ENCODE measurements at places on chromosomes 12 and 14.
A peak's percentile ranks its signal among the peaks of the same experiment; 100 is the strongest.

DNA sequence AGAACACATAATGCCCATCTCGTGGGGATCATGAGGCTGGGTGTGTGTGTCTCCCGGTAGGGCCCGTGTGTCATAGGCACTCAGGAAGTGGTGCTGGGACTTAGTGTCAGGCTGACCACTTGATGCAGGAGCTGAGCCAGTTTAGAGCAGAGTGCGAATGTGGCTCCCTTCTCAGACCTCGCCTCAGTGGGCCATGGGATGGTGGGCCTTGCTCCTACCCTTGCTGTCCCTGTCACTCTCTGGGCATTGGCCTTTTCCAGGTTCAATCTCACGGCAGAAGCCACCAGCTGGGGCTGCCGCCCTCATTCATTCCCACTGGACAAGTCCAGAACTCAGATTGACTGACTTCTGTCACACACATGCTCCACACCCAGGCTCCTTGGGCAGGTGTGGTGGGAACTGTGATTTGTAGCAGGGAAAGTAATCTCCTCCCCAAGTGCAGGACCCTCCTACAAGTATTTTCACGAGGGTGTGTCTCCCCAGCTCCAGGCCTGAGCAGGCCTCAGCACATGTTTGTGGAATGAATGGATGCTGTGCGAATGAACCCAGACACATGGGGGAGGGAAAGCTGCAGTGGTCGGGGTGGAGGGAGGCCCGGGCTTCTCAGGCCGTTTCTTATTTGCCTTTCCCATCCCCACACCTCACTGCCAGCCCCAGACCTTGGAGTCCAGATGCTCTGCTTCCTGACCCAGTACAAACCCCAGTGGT, 54.9 kb downstream of the BEGAIN start:
- DNase-seq: no peak

- no peak for DNase-seq
Measured at GRCh38 chr12:51687177-51687576, 96.1 kb downstream of the SCN8A start.

- no peak for DNase-seq
Measured at GRCh38 chr14:44505588-44505987, 1.5 kb downstream of the FSCB start.

DNA sequence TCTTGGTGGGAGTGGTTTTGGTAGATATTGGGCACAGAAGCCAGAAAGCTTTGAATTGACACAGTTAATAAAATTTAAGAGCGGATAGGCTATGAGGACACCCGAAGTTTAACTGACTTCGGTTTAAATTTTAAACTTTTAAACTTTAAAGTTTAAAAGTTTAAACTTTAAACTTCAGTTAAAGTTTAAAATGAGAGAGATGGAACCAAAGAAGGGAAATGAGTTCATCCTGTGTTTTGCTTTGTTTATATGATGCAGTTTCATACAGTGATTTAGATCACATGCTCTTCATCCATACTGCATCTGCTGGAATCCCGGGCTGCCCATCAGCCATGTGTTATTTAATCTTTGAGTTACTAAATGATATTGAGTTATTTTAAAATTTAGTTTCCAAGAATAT, 27.2 kb upstream of the LRRK2 start:
- no peak for DNase-seq

DNA sequence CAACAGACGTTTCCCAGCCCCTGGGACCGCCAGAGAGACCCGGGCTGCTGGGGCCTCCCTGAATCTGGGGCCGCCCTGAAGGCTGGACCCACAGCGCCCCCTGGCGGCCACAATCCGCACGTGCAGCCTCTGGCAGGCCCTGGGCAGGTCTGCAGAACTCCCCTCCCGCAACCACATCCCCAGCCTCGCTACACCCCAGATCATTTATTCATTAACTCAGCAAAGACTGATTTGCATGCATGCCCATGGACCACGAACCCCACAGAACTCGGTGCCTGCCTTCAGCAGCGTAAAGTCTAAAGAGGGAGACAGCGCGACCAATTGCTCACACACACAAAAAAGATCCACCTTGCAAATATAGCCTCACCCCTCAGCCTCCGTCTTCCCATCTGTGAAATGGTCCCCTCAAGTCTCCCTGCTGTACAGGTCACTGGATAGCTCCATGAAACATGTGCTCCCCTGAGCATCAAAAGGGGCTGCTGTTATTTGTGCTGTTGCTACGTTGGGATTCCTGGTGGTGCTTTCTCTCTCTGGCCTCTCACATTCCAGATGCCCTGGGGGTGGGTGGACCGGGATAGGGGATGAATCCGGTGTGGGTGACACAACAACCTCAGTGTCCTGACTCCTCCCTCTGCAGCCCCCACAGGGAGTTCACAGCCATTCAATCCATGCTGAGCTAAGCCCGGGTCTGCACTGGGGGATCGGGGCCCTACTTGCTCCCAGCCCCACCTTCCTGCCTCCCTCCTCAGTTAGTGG, 96.4 kb downstream of the SCARB1 start:
- peak; percentile 82 for DNase-seq

DNA sequence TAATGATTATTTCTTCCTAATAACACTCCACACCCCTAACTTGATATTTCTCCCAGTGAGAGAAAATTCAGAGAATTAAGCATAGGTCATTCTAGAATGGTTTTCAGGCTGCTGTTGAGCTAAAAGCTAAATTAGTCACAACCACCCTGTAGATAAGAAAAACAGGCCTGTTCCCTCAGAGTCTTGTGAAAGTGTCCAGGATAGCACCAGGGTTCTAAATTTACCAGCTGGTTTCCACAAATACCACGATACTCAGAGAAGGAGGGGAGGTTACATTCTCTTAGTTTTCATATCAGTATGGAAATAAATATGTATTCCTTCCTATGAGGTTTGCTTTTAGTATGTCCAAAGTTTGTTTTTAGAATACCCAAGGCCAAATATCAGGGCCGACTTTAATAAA, 66.0 kb upstream of the YARS2 start:
- DNase-seq: no peak

DNA sequence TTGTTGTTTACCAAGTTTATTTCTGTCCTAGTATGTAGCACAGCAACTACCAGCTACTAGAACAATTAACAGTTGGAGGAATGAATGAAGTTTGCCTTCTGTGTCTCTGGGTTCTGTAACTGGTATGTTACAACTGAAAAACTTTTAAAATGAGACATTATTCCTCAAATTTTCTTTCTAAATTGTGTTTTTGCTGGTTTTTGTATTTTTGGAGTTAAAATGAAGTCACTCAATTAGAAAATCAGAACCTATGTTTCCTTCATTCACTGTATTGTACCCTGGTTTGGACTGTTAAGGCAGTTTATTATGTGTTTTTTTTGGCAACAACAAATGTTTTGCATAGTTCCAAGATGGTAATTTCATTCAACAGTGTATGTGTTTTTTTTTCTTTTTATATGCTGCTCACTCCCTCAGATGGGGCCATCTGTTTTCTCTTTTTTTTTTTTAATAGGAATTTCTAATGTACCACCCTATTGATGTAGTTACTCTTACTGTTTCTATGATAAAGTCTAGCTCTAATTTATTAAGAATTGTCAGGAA, 30.2 kb upstream of the EVL start:
- no peak for DNase-seq

DNA sequence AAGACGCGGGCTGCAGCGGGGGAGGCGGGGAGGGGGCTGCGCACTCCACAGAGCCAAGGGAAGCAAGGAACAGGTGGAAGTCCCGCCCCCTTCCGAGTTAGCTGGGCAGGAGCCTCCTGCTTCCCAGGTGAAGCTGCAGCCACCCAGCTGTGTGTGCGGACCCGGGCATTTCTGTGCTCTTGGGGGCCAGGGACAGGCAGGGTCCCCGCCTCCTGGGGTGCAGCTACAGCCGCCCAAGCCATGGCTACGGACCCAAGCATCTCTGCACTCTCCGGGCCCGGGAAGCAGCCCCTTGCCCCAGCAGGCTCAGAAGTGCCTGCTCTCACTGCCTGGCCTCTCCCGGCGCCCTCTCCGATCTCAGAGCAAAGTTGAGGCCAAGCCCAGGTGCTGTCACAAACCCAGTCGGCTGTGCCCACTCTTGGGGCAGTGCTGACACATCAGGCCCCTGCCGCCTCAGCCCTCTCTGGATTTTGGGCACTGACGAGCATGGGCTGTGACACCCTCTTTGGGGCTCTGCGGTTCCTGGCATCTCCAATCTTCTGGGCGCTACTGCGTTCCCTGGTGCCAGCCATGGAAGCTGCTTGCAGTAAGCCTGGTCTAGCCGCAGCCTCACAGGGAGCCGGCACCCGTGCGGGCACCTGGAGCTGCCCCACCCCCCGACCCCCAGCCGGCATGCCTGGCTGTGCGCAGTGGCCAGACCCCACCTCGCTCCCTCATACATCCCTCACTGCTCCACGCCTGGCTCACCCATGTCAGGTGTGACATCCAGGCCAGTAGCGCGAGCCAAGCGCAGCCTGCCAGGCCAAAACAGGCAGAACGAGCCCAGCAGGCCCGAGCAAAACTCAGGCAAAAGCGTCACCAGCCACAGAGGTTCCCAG, 8.5 kb upstream of the MGAT4C start:
- no peak for DNase-seq

DNA sequence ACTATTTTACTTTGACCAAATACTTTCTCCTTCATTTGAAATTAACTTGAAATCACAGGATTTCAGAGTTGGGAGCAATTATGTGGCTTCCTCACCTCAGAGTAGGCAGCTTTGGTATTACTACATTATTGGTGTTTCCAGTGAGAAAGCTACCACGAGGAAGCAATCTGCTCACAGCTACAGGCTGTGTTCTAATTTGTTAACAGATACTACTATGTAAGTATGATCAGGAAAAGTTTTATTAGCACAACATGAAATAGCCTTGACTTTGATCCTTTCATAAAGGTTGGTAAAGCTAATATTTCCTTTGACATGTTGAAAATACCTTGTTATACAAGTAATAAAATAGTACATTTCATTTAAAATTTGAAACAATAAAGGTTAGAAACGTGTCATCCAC, 30.6 kb downstream of the TAOK3 start:
- no peak for DNase-seq

- no peak for DNase-seq
Measured at GRCh38 chr12:128057586-128057985, 209.4 kb upstream of the TMEM132C start.

DNA sequence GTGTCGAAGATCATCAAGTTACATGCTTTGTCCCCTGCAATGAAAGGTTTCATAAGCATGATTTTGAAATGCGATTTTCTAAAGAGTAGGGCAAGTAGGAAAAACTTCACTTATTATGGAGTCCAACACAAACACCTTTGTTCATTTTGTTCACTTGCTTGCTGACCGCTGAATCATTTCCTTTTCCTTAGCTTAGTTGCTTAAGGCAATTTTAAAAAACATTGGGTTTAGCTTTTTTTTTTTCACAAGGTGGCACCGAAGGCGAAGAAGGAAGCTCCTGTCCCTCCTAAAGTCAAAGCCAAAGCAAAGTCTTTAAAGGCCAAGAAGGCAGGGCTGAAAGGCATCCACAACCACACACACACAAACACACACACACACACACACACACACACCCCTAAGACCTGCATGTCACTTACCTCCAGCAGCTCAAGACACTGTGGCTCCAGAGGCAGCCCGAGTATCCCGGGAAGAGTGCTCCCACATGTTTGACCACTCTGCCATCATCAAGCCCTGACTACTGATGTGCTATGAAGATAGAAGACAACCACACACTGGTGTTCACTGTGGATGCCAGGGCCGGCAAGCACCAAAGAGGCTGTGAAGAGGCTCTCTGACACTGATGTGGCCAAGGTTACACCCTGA, 11.4 kb downstream of the MANSC1 start:
- no peak for DNase-seq

- no peak for DNase-seq
Measured at GRCh38 chr12:91601054-91601453, 418.4 kb upstream of the DCN start.

DNA sequence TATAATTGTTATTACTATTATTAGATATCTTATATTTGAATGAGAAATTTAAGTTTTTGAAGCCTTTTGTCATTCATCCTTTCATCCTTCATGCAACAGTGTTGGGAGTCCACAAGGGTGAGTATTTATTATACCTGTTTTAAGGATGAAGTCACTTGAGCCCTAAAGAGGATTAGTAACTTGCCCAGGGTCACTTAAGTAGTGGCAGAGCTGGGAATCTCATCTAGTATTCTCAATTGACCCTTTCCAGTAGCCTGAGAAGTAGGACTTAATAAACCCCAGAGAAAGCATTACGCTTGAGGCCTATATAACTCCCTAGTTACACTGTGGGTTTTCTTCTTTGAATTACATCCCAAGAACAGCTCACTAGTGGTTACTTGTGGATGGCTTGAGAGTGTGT, 119.8 kb downstream of the SRGAP1 start:
- no peak for DNase-seq

DNA sequence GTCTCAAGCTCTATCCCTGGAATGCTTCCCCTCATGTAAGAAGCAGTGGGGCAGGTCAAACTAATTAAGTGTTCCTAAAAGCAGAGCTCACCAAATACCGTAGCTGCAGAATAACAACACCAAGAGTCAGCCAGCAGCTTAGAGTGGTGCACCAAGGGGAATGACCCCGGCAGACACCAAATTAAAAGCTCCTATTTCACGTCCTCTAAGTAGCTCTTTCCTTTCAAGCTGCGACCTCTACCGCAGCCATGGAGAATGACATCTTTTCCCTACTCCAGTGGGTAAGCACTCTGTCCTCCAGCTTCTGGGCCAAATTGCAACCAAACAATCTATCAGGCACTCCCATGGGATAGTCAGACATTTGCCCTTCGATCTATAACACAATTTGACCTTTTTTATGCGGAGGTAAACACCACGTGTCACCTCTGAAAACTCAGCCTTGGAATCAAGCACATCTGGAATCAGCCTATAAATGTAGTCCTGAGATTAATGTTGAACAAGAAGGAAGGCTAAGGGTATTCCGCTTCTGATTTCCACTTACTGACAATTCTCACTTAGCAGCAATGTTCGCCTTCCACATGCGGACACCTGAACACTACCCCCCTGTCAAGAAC, 67.6 kb upstream of the CDKN3 start:
- peak; percentile 8 for DNase-seq

- no peak for DNase-seq
Measured at GRCh38 chr12:69765515-69765914, 26.9 kb downstream of the RAB3IP start.

DNA sequence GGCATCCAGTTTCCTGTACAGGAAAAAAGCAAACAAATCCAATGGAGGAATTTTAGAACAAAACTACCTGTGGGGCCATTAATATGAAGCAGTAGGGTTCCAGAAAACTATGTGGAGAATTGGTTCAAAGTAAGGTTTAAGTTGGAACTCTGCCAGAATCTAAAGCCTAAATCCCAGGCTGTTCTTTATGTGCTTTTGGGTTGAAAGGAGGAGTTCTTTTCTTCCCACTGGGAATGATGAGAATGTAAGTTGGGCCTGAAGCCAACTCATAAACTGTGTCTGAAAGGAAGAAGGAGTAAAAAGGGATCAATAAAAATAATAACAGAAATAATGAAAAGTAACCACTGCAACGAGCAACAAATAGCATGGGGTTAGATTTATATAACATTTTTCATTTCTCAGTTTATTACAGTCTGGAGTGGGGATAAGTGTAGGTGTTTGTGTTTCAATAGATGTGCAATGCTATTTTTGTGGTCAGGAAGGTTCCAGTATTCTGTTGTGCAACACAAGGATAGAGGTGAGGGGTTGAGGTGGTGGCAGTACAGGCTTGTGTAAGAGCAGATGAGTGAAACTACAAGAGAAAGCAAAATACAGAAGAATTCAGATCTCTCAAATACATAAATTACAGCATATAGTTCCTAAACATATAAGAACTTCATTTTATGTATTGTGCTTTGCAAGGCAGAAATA, 373.6 kb downstream of the EMP1 start:
- DNase-seq: no peak

All from C1 segment of cervical spinal cord (tissue), 14 donors.